Activated T-helper 2 cell treated with anti-CD3 and anti-CD28 coated beads, Interferon-gamma antibody, Interleukin-2, Interleukin-4, amounts not matched to agents 10 μg/mL and 5 μg/mL and 100 μg/mL, durations not matched to agents 14 hours and 24 hours and 36 hours (primary cell): ENCODE measurements at places on chromosomes 1 and 21. TPM values are rescaled to one million over a fixed set of nuclear protein-coding genes. Genes with fewer than 3 reads are reported as not detected.
A peak's percentile ranks its signal among the peaks of the same experiment; 100 is the strongest.

DNA sequence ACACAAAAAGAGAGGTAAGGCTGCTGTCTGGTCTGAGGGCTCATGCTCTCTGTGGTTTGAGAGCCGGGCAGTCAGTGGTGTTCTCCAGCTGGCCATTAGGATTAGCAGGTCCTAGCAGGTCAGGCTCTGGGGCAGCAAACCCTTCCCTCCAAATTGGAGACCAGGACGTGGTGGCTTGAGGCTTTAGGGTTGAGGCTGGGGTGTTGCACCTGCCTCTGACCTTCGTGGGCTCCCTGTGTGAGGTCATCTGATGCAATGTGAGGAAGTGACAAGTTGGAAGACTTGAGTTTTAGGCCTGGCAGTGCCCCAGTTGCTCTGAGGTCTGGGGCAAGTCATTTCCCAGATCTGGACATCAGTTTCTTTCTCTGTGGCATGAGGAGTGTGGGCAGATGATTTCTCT lies 24.4 kb downstream of the SZRD1 start:
- no peak for DNase-seq

- DNase-seq: no peak
Observed at GRCh38 chr1:16091296-16091695, 17.8 kb upstream of the FAM131C start.

GRCh38 chr1:67850611-67851075 lies 17.4 kb upstream of the GNG12 start:
- no peak for DNase-seq

DNA sequence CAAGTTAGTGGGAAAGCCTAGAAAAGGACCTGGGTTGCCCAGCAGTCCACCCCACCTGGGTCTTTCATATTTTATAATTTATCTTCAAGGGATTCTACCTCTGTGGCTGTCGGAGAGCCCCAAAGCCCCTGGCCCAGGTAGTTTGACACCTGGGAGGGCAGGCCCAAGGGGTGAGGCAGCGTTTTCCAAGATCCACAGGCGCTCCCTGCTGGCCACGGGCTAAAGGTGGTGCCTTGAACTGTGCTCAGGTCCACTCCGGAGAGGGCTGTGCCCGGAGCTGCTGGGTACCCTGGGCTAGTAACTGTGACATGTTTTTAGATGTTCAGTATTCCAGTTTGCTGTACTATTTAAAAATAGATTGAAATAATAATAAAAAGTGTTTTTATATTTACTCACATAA lies 37.2 kb upstream of the CRNN start:
- DNase-seq: no peak

DNA sequence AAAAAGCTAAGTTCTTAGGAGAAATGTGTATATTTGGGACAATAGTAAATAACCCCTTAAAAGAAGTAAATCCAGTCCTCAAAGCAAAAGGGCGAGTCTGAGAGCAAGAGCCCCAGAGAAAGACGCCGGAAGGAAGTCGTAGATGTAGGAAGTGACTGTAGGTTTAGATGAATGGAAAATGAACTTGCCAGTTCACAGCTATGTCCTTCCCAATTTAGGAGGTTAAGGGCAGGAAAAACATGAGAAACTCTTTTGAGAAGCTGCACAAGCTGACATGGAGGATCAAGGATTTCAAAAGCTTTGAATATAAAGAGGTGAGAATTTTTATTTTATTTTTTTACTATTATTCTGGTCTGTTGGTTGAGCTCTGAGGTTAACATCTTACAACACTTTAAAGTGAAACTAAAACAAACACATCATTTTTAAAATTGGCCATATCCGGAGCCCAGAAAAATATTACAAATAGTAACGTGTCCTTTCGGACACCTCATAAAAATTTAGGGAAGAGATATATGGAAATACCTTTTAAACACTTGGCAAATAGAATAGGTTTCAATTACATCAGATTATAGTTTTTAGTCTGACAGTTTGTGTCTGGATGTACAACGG lies 1178.6 kb downstream of the MRPL39 start:
- peak; percentile 10 for DNase-seq

DNA sequence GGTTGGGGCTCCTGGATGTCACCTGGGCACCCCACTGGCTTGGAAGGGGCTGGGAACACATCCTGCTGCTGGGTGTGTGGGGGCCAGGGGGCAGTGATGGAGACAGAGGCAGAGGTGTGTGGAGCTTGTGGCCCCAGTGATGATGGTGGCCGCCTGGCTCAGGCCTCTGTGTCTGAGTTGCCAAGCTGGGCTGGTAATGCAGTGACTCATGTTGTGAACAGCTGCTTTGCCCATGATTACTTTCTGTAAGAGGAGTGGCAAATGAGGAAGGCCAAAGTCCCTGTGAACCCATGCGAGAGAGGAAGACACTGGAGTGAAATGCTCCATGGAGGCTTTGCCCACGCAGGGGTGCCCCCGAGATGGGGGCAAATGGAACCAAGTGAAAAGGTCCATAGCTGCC lies 86.8 kb downstream of the KCNJ6 start:
- no peak for DNase-seq

DNA sequence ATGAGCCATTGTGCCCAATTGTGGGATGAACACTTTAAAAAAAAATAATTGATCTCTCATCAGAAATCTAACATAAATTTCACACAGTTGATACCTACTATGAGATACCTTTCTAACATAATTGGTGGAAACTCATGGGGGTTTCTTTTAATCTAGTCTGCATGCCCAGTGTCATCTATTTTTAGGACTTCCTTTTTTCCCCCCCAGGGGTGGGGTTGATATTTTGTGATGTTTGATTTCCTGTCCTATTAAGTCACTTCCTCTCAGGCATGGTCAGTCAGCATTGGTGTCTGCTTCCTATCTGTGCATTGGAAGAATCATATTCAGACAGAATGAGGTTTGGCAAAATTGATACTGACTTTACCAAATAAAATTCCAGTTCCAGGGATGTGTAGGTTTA lies 21.5 kb downstream of the NFYC start:
- DNase-seq: no peak

GRCh38 chr1:237553078-237553477 lies 337.6 kb downstream of the ZP4 start:
- DNase-seq: no peak

GRCh38 chr1:48061162-48062136 lies 64.3 kb upstream of the TRABD2B start:
- no peak for DNase-seq

KLHDC7A gene
- not detected in 2 replicates for total RNA-seq

UTS2 gene
- not detected in 2 replicates for total RNA-seq

PIK3C2B gene
- total RNA-seq: 16.9 and 18.5 TPM in 2 replicates
